ENCODE measurements at places on chromosomes 4 and X. TPM values are rescaled to one million over a fixed set of nuclear protein-coding genes. Genes with fewer than 3 reads are reported as not detected.

DNA sequence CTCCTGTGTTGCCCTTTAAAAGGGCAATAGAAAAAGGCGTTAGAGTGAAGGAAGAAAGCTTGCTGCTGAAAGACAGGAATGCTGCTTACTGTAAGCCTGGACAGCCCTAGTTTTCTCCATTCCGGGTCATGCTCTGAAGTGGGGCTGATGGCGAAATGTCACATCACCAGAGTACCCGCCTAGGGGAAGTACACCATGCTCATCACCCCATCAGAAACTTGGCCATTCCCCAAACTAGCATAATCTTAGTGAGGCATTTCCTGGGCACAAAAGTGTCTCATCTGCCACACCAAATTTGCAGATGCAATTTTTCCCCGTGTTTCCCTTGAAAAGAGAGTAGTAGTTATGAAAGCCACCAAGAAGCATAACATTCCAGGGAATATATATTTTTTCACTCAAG is 47.8 kb upstream of the CAMK2D start:
- no peak for DNase-seq

Gene STATH
- total RNA-seq: not detected

Gene USP17L20
- not detected for total RNA-seq

Gene TSC22D3
- 57.2 TPM for total RNA-seq

Gene VEGFD
- 0.36 TPM for total RNA-seq

Gene LUZP4
- not detected for total RNA-seq

Gene OTUD6A
- not detected for total RNA-seq

- DNase-seq: no peak
Observed at GRCh38 chrX:134444681-134445080, 15.3 kb upstream of the HPRT1 start.

DNA sequence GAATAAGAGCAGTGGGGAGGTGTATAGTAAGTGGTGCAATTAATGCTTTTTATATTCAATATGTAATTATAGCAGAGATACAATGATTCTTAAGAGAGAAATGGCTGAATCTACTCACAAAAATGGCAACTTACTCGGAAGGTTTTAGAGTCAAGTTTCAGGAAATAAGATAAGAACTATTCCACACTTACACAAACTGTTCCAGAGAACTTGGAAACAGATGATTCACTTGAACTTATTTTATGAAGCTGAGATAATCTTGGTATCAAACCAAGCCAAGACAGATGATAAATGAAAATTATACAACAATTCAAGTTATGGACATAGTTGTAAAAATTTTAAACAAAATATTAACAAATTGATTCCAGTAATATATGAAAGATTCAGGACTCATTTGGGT is 311.3 kb upstream of the HS3ST1 start:
- no peak for DNase-seq

Data from osteoblast (primary cell).